ENCODE measurements at places on chromosomes 7 and 10.

- no peak for DNase-seq
Observed at GRCh38 chr10:8041284-8041991, 13.1 kb upstream of the GATA3 start.

DNA sequence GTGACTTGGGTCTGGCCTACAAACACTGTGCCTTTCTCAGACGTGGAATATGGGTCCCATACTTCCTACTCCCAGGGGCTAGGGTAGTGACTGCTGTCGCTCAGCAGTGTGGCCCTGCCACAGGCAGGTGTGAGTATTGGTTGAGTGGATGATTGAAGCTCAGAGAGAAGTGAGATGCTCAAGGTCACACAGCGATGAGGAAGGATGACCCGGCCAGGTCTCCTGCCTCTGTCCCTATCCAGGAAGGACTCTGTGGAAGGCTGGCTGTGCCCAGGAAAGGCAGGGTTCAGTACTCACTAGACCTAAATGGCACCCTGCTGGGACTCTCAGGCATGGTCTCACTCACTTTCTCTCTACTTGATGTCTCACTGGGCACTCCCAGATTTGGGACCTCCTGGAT, 2.8 kb downstream of the PRF1 start:
- DNase-seq = no peak

DNA sequence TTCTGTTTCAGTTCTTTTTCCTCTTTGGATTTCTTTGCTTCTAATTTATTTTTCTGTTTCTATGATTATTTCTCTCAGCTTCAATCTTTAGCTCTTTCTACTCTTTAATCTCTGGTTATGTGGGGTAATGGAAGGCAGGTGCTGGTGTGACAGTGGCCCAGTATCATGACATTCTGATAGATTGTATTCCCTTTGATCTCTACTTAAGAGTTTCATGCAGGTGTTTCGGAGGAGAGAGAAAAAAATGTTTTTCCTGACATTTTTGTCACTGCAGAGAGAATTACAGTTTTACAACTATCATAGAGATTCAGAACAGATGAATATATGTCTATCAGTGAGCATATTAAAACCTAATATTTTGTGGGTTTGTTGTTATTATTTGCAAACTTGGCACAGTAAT, 524.9 kb downstream of the CNTNAP2 start:
- no peak for DNase-seq

DNA sequence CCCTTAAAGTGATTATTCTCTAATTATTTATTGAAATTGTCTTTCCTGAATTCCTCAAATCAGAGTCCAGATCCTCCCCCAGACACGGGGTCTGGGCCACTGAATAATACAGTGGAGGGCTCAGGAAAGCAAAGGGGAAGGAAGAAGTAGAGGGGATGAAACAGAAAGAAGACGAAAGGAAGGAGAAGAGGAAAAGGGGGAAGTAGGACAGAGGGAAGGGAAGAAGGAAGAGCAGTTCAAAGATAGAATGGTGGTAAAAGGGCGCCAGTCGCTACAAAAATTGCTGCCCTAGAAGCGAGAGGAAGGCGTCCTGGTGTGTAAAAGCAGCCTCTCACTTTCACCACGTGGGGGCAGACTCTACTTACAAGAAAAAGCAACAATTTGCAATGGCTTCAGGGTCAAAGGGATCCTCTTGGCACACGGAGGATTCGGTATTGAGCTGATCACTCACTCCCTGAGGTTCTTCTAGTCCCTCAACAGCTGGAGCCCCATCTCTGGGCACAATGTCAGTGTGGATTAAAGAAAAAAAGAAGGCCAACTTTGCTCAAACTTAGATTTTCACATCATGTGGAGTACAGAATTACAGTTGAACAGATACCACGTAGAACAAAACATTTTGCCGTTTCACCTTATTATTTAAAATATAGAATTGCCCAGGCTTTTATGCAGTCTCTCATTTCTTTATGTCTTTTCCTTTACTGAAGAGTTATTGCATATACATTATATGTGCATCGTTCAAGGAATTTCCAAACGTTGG, 31.4 kb upstream of the NPVF start:
- peak; percentile 73 for DNase-seq

GRCh38 chr10:3919709-3920308, 134.8 kb upstream of the KLF6 start:
- no peak for DNase-seq

GRCh38 chr7:44196450-44196872, 4.3 kb upstream of the YKT6 start:
- peak; percentile 75 for DNase-seq

DNA sequence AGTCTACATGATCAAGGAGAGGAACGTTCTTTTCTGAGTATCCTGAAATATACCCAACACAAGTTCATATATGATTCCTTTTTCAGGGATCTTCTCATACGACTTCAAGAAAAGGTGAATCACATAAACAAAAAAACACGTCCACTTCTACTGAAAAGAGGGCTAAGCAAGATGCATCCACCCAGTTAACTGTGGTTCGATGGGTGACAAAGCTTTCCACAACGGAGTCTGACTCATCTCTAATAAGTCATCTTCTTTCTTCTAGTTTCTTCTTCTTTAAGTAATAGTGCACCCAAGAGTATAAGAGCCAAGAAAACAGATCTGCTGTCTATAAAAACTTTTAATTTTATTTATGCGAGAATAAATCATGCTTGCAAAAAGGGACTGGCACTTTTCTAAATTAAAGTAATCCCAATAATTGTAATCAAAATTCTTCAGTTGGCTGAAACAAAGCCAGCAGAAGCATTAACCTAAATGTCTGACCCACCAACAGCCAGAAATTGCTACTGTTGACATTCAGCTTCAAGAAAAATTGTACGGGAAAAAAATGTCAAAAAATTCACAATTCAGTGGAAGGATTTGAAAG, 146.9 kb upstream of the ANK3 start:
- no peak for DNase-seq

GRCh38 chr10:11683529-11684320, 58.5 kb upstream of the ECHDC3 start:
- no peak for DNase-seq

DNA sequence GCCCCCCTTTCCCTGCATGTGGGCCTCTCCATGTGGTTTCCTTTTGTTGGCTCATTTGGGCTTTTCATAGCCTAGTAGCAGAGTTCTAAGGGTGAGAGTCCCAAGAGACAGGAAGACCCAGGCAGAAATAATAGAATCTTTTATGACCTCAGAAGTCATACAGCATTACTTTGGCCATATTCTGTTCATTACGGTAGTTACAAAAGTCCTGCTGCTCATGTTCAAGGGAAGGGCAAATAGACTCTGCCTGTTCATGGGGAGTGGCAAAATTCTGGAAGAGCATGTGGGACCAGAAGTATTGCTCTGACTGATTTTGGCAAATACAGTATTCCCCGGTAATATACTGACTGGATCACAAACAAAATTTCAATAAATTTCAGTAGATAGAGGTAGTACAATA, 910.3 kb downstream of the LRMDA start:
- no peak for DNase-seq

- DNase-seq = no peak
Observed at GRCh38 chr7:46972205-46972604, 609.7 kb downstream of the TNS3 start.

- DNase-seq = no peak
Observed at GRCh38 chr7:42677751-42678699, 233.8 kb downstream of the C7orf25 start.

GRCh38 chr7:122675011-122675410, 23.9 kb downstream of the RNF133 start:
- no peak for DNase-seq

GRCh38 chr7:130356876-130357611, 12.4 kb downstream of the CPA5 start:
- no peak for DNase-seq

- no peak for DNase-seq
Observed at GRCh38 chr7:4208086-4208485, 474.0 kb upstream of the FOXK1 start.

GRCh38 chr10:110241841-110242240, 34.4 kb downstream of the MXI1 start:
- DNase-seq = no peak
